ENCODE measurements at places on chromosomes 4 and X. TPM values are rescaled to one million over a fixed set of nuclear protein-coding genes. Genes with fewer than 3 reads are reported as not detected.

GRCh38 chr4:76607266-76607799 is 172.3 kb downstream of the SHROOM3 start:
- no peak for DNase-seq

- no peak for DNase-seq
These were observed 14.4 kb downstream of the HTT-AS start for GRCh38 chr4:3059943-3060342.

DNA sequence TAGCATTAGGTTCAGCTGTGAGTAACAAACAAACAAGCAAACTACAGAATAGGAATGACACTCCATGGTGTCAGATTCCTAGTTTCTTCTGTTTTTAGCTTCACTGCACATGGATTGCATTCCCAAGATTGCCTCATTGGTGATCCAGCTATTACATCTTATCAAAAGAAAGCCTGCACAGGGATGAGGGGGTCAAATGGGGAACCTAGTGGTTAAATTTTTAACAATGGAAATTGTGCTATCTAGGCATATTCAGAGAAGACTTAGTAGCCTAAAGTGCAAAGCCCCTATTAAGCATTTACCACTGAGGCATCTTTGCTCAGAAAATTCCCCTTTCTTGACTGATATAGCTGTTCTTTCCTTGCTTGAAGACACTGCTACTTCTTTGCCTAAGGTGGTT is 3.9 kb upstream of the TTC29 start:
- no peak for DNase-seq

DNA sequence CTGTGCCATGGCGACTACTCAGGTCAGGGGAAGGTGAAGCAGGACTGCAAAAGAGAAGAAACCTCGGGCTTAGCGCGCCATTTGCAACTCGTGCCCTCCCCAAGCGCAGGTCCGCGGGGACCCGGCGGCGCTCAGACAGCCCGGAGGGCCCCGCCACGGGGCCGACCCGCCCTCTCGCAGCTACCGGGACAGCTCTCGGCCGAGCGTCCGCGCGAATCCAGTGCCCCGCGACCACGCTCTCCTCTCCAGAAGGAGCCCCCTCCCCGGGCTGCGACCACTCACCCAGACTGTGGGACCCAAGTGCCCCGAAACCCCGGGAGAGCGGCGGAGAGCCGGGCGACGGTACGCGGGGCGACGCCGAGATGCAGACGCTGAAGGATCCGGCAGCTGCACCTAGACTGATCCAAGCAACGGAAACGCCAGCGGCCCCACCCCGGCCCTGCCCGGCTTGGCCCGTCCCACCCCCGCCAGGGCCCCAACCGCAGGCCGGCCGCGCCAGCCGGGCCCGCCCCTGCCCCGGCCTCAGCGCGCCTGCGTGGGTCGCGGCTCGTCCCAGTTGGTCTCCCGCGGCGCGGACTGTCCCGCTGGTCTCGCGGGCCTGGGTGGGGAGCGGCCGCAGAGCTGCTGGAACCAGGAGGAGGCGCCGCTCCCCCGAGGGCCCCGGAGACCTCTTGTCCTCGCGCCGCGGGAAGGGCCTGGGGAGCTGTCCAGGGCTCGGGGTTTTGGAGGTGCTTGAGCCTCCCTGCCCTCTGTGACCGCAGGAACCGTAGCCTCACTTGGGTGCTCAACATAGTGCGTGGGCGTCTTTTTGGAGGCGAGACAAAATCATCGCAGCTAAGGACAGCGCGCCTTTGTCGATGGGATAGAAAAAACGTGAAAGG is at the start of gene ANXA5:
Gene ANXA5 (minus strand): TSS at position 400 of the 881 bp plus-strand sequence. CDS start 391 bp downstream, at position 9.
- peak; percentile 71 for DNase-seq

DNA sequence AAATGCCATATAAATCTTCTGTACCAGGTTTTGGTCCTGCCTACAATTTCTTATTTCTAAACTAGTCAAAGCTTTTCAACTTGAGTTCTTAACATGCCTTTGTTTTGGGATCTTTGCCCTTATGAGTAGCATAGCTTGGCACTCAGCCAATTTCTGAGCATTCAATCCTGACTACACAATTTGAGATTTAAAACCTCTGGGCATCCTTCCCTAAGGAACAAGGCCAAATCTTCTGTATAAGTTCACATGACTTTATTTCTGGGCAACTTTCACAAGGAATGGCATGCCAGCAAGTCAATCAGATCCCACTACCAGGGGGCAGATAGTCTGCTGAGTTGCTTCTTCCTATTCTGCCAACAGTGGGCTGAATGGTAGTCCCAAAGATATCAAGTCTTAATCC is 254.2 kb downstream of the ADAMTS3 start:
- no peak for DNase-seq

DNA sequence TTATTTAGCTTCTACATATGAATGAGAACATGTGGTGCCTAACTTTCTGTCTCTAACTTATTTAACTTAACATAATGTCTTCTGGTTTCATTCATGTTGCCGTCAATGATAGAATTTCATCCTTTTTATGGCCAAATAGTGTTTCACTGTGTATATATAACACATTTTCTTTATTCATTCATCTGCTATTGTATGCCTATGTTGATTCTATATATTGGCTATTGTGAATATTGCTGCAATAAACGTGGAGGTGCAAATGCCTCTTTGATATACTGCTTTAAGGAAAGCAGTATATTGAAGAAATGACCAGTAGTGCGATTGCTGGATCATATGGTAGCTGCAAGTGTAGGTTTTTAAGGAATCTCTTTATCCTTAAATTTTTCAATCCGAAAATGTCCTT is 10.0 kb upstream of the CSN1S1 start:
- no peak for DNase-seq

GRCh38 chrX:56802428-56802827 is 73.4 kb downstream of the NBDY start:
- DNase-seq = no peak

Gene S100P
- 1.7 TPM for total RNA-seq

Gene SPANXA2
- total RNA-seq = not detected

Gene CXCL10
- total RNA-seq = 1.2 TPM

Gene TKTL2
- total RNA-seq = not detected
